ENCODE measurements at places on chromosomes 16 and 17.

DNA sequence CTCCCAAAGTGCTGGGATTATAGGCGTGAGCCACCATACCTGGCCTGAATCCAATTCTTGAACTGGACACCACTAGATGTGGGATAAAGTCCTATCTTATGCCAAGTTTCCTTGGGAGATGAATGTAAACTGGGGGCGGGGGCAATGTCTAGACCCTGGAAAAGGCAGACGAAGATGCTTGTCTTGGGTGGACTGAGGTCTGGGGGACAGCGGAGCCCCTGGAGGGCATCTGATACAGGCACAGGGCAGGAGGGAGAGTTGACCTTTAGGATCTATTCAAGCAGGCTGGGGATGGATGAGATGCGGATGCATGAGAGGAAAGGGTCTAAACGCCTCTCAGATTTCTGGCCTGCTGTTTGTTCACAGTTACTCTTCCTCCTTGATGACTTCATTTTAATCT, 11.7 kb downstream of the C1QTNF1 start:
- DNase-seq: no peak

DNA sequence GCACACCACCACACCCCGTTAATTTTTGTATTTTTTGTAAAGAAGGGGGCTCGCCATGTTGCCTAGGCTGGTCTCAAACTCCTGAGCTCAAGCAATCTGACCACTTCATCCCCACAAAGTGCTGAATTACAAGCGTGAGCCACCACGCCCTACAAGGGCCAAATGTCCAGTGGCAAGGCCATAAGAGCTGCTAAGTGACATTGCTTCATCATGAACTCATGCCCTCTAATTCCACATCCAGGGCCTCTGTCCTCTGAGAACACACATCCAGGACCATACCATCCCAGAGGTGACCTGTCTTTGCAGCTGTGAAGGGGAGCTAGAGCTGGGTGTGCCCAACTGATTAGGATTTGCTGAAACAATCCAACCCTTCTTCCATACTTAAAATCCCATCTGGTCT, 25.6 kb upstream of the MEIOC start:
- no peak for DNase-seq

DNA sequence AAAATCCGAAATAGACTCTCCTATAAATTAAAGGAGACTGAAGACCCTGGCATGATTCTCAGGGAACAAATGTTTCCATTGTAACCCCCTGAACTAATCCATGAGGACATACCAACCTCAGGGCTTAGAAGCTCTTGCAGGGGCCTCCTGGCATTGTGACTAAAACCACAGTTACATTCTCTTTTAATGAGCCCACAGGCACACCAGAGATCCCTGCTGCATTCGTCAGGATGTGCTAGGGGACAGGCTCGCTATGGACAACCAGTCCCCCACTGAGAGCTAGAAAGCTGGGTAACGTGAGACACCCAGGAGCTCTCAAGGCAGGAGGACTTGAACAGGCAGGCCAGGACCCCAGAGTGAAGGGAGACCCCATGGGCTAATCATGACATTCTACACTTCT, 140.6 kb upstream of the TNRC6C start:
- DNase-seq: no peak

GRCh38 chr17:57530508-57530907, 214.6 kb downstream of the CCDC182 start:
- DNase-seq: no peak

DNA sequence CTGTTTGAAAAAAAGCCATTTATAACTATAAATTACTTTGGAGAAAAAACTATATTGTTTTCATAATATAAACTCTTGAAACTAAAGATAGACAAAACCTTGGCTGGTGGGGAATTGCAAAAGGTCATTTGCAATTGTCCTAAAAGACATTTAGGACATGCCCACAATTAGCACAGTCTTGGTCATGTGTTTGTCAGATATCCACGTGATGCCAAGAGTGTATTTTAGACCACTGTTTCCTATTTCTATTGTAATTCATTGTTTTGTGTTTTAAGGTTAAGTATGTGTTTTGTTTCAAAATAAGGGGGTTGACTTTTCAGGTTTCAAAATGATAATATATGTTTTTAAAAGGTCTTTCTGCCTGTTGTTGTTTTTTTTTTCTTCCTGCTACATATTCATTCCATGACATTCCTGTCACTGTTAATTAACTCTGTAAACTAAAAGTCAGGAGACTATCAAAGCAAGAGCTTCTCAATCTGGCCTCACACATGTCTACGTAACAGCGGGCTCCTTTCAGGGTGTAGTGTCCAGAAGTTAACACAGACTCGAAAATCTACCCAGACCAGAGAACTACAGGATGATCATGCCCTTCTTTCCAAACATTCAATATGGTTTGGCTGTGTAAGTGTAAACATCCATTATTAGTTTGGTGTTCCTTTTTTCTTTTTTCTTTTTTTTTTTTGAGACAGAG, 58.7 kb downstream of the COG7 start:
- DNase-seq: no peak
